ENCODE measurements at places on chromosomes 5 and 9.

DNA sequence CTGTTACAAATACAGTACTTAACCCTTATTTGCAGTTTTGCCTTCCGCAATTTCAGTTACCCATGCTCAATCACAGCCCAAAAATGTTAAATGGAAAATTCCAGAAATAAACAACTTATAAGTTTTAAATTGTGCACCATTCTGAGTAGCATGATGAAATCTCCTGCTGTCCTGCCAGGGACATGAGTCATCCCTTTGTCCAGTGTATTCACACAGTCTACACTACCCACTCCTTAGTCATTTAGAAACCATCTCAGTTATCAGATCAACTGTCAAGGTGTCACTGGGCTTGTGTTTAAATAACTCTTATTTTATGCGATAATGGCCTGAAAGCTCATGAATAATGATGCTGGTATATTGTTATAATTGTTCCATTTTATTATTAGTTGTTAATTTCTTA, 95.8 kb downstream of the PLCXD3 start:
- DNase-seq: no peak

- peak; percentile 9 for DNase-seq
Measured at GRCh38 chr5:76542887-76543690, 80.1 kb downstream of the F2RL2 start.

GRCh38 chr9:97293207-97293721, 14.2 kb upstream of the CCDC180 start:
- no peak for DNase-seq

DNA sequence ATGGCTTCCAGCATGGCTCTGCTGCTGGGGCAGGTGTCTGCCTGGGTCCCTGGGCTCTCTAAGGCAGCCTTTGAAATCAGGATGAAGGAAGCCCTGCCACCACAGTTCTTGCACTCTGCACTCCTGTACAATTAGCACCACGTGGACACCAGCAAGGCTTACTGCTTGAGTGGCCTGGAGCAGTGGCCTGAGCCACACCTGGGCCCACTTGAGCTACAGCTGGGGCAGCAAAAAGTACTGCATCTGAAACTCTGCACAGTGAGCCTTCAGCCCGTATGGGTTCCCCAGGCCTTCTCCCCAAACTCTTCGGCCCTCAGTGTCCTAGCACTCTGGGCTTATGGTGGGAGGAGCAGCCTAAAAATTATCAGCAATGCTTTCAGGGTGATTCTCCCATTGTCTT, 8.0 kb upstream of the INIP start:
- no peak for DNase-seq

- DNase-seq: no peak
Measured at GRCh38 chr9:76539180-76539579, 80.2 kb downstream of the GCNT1 start.

GRCh38 chr5:125717209-125717608, 706.0 kb upstream of the GRAMD2B start:
- no peak for DNase-seq

GRCh38 chr5:180079702-180080466, 8.3 kb upstream of the RNF130 start:
- DNase-seq: no peak

DNA sequence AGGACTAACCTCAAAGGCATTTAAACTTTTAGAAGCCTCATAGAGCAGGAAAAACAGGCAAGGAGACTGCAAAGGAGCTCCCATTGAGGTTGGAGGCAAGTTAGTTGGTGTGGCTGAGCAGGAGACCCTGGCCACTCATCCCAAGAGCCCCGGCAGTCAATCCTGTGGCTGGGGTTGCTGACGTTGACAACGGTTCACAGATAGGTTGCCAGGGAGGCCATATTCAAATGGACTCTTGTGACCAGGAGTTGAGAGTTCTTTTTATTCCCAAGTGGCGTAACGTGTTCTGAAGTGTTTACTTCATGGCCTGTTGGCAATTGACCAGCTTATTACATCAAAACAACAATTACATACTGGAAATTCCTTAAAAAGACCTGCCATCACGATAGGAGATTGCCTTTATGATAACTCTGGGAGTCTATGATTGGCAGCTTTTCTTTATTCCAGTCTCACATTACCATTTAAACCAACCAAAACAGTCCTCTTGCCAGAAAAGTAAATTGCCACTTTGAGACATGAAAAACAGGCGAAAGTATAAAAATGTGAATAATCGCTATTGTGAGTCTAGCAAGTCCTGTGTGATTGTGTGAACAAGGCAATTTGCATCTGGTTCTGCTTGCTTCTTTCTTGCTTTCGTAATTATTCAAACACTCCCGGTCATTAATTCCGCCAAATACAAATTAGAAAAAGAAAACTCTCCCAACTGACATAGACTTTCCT, 394.9 kb downstream of the MED10 start:
- no peak for DNase-seq

DNA sequence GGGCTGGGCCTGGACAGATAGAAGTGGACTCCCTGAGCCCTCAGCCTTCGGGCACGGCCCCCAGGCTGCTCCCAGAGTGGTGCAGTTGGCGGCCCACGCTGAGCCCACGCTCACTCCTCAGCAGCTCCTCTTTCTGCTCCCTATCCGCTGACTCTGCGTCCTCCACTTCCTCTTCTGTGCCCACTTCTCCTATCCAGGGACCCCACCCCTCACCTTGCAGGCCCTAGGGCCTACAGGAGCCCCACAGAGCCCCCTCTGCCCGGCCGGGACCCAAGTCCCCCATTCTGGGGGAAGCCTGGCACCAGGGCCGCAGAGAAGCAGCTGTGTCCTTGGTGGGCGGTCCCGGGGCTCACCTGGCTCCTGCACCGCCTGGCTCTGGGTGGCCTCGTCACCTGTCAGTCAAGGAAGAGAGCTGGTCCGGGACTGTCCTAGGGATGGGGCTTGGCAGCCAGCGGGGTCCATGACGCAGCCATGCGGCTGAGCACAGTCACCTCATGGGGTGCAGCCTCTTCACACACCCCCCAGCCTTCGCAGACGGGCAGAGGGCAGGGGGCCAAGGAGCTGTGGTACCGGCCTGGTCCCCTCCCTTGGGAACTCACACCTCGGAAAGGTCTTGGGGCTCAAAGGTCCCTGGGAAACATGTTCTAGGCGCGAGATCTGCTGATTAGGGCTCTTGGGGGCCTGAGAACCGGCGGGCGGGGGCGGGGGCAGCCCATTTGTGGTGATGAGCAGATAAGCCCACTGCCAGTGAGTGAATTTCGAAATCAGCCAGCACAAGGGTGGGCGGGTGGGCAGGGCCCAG, 5.4 kb upstream of the NRARP start:
- DNase-seq: no peak

- no peak for DNase-seq
Measured at GRCh38 chr9:136147890-136148714, 29.4 kb upstream of the TMEM250 start.

GRCh38 chr5:15320871-15321270, 179.1 kb upstream of the FBXL7 start:
- no peak for DNase-seq

DNA sequence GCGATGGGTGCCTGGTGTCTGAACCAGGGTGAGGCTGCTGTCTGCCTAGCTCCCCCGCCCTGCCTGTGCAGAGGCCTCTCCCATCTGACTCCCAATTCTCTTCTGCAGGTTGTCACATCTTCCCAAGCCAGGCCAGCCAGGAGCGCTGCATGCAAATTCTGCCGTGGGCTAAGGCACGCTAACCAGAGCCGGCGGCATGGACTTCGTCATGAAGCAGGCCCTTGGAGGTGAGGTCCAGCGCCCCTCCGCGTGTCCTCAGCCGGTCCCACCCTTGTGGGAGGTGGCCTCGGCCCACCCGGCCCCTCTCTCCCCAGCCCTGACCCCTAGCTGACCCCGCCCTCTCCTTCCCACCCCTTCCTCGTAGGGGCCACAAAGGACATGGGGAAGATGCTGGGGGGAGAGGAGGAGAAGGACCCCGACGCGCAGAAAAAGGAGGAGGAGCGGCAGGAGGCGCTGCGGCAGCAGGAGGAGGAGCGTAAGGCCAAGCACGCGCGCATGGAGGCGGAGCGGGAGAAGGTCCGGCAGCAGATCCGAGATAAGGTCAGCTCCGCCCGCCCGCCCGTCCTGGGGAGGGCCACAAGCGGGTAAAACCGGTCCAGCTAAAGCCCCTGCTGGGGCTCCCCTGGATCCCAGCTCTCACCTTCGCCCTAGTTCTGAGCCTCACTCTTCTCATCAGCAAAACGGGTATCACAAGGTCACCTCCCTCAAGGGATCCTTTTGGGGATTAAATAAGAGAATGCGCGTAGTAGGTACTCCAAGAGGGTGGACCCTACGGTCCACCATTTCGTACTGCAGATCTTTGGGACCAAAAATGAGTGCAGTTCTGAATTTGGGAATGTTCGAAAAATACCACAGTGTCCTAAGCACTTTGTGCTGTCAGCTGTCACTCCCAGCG, 7.4 kb downstream of the CPLX2 start:
- no peak for DNase-seq

GRCh38 chr9:133429641-133430161, 7.5 kb downstream of the ADAMTS13 start:
- DNase-seq: no peak

GRCh38 chr9:98432960-98433359, 177.5 kb upstream of the TBC1D2 start:
- no peak for DNase-seq

DNA sequence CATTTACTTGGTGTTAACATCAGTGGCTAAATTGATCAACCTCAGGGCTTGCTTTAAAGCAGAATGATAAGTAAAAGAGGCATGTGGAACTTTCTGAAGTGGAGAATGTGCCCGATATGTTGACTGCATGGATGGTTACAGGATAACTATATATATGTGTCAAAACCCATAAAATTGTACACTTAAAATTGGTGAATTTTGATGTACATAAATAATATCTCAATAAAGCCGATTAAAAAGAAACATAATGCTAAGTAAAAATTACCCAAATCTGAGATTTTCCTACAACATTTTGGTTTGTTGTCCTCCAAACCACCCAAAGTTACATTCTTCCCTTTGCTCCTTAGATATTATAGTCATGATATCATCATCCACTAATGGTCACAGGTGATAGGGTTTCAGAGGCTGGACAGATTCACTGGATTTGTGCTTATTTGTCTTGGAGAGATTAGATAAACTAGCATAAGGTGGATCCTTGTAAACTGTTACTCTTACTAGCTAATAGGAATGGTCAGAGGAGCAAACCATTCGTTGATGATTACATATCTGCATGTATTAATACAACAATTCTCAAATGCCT, 119.7 kb upstream of the RPS23 start:
- DNase-seq: no peak

DNA sequence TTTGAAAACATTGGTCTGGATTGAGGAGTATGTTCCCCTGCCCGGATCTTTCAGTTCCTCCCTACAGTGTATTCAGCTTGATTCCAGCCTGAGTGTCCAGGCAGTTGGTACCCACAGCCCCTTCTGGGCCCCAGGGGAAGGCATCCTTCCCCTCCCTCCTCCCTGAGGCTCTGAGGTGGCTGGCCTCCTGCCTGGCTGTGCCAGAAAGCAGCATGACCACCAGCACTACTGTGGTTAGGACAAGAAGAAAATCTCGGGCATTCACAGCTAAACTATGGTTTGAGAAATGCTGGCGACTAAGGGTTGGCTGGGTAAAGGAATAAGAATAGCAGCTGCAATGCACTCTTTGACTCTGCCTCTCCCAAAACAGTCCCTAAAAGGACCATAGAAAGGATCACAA, 84.6 kb upstream of the LIFR start:
- DNase-seq: no peak

DNA sequence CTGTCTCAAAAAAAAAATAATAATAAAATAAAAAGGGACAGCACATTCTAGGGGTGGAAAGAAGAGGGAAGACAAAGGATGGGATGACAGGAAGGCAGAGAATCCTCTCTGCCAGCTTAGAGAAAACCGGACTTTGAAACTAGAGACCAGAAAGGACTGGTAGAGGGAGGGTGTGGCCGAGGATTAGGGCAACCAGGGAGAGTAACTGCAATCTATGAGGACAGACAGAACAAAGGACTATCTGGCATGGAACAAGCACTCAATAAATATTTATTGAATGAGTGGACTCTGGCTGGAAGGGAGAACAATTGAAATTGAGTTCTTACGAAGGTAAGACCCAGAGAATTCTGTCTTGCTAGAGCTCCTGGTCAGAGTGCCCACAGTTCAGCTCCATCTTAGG, 2.4 kb downstream of the GBA2 start:
- no peak for DNase-seq

GRCh38 chr9:124697326-124698200, 73.5 kb downstream of the NR6A1 start:
- DNase-seq: no peak

GRCh38 chr5:1652873-1653697, 129.3 kb upstream of the LPCAT1 start:
- DNase-seq: no peak

GRCh38 chr5:95907067-95907705, 54.5 kb downstream of the ELL2 start:
- no peak for DNase-seq

DNA sequence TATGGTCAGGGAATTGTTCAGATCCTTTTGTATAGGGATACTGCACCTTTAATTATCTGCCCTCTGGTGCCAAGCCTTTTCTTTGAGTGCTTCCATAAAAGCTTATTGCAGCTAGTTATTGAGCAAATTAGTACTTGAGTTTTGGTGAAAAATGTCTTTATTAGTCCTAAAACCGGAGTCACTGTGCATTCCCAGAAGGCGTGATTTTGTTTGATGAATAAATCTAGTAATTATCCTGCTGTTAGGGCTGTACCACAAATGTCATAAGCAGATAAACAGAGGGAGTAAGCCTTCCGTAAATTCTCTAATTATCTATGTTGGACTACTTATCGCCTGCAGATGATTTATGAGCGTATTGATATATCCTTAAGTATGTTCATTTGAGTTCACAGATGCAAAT, 620.7 kb upstream of the ARRDC3 start:
- no peak for DNase-seq

DNA sequence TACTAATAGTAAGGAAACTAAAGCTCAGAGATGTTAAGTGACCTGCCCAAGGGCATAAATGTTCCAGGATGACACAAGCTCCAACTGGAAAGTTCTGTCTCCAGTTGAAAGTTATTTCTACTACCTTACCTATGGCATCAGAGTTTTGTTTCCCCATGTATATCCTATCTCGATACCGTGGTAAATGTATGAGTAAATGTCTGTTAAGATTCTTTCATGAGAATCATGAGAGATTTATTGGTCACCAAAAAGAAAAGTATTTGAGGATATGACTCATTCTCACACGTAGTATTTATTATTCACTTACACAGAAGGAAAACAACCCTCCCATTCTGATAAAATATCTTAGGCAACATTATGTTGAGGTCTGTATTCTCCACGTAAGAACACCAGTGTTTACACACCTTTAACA, 11.1 kb upstream of the SHOC1 start:
- DNase-seq: no peak

GRCh38 chr9:113616621-113617496, 153.3 kb downstream of the RGS3 start:
- DNase-seq: no peak

DNA sequence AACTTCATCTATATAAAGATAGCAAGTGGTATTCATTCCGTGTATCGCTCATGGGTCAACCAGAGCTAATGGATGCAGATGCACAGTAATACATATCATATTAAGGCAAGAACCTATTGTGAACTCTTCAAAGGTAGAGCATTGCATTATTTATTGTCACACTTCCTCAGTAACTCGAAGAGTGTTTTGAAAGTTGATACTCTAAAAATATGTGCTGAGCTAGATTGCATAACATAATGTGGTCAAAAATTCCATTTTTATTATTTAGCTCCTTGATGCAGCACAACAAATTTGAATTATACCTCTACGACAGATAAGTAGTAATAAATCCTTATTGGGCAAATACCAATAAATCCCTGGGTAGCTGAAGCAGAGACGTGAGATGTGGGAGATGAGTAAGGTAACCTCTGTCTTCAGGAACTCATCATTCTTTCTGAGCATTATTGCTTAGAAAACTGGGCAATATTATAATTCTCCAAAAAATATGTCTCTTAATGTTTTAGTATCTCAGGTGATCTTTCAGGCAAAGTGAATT, 70.3 kb downstream of the CDH18 start:
- no peak for DNase-seq

Measured in stimulated activated CD4-positive, alpha-beta T cell treated with anti-CD3 and anti-CD28 coated beads, Interleukin-1b, Interleukin-23, amount 100 ng/mL, for 1 hour (primary cell).